Stimulated activated CD4-positive, alpha-beta T cell treated with anti-CD3 and anti-CD28 coated beads, Interleukin-1b, Interleukin-23, amount 100 ng/mL, for 1 hour (primary cell): ENCODE measurements at places on chromosomes 11 and 22.

DNA sequence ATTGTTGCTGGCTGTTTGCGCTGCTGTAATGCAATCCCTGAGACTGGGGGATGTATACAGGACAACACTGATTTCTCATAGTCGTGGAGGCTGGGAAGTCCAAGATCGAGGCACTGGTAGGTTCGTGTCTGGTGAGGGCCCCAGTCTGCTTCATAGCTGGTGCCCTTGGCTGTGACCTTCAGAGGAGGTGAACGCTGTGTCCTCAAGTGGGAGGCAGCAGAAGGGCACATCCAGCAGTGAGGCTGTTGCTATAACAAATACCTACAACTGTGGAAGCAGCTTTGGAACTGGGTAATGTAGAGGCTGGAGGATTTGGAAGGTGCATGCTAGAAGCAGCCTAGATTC lies 21.3 kb downstream of the KRTAP5-5 start:
- no peak for DNase-seq

- no peak for DNase-seq
Observed at GRCh38 chr22:19434401-19434800, 2.1 kb downstream of the MRPL40 start.

DNA sequence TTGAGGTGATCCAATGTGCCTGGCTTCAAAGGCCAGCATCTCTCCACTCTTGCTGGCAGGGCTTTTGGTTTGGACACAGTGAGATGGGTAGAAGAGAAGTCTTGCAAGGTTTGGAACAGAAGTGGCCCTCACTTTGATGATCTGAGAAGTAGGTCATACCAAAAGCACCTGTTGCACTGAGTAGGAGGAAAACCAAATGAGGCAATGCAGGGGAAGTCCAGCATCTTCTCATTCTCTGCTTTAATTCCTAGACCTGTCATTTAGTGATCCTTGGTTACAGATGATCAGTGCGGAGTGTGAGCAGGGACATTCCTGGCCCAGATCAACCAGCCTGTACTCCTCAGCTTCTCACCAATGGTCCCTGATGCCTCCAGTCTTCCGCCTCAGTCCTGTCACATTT lies 990.5 kb downstream of the OPCML start:
- no peak for DNase-seq

- DNase-seq, result no peak
Observed at GRCh38 chr11:71240865-71241691, 11.3 kb downstream of the SHANK2 start.
